Activated T-cell treated with anti-CD3 and anti-CD28 coated beads for 1 hour (primary cell): ENCODE measurements at places on chromosomes 5 and 9.

- DNase-seq: no peak
Measured at GRCh38 chr9:114958021-114958843, 27.8 kb upstream of the TNFSF8 start.

DNA sequence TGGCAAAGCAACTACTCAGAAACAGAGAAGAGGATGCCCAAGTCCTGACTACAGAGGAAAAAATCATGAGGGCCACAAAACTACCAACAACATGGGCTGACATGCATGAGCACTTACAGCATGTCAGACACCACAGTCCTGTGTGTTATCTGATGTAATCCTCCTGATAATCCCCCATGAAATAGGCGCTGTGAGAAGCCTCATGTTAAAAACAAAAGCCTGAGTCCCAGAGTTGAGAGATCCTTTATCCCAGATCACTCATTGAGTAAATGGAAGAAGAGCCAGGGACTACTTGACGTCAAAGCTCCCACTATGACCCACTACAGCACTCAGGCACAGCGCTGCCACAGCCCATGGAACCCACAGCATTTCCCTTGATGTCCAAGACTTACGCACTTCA lies 7.2 kb upstream of the SPOCK1 start:
- DNase-seq: no peak

DNA sequence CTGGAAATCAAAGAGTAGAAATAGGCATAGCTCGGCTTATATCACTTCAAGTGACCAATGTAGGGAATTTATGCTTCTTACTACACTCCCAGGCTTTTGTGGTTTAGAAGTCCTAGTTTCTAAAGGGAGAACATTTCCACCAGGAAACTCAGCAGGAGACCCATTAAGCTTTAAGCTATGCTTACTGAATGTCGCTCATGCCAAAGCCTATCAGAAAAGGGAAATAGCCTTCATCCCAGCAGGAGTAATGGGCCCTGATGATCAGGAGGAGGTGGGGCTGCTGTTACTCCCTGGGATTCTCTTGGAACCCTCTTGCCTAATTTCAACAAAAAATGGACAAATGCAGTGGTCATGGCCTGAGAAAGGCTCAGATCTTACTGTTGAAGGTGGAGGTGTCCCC lies 54.5 kb upstream of the SEMA6A start:
- DNase-seq: no peak

- no peak for DNase-seq
Measured at GRCh38 chr9:16848179-16848578, 22.3 kb downstream of the BNC2 start.

- no peak for DNase-seq
Measured at GRCh38 chr9:17137566-17137965, 2.7 kb downstream of the CNTLN start.

- DNase-seq: no peak
Measured at GRCh38 chr5:40999142-40999541, 72.0 kb downstream of the MROH2B start.

DNA sequence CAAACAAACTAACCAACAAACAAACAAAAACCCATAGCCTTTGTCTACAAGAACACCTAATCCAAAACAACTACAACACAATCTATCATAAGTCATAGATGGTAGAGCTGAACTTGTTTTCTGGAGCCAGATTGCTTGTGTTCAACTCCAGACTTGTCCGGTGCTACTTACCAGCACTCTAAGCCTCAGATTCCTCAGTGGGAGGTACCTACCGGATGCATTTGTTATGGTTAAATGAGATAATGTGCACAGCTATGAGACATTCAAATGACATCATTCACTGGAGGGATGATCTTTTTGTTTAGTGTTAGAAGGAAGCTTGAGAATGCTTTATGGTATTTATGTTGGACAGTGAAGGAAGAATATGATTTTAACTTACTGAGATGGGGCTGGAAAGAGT lies 592.9 kb upstream of the C9orf72 start:
- no peak for DNase-seq

DNA sequence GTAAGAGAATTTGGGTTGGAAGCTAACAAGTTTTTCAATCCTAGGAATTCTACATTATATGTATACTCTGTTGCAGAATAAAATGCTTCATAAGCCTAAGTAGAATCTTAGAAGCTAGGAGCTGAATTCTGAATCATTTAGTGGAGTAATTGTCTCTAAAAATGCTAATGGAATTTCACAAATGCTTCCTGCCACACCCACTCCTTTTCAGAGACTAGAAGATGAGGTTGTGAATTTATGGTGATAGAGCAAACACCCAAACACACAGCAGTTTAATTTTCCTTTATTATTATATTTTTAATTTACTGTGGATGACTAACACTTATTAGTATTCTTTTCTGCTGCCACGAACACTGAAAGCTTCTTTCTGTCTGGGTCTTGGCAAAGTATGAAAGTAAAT lies 208.0 kb upstream of the PDE4D start:
- DNase-seq: no peak

DNA sequence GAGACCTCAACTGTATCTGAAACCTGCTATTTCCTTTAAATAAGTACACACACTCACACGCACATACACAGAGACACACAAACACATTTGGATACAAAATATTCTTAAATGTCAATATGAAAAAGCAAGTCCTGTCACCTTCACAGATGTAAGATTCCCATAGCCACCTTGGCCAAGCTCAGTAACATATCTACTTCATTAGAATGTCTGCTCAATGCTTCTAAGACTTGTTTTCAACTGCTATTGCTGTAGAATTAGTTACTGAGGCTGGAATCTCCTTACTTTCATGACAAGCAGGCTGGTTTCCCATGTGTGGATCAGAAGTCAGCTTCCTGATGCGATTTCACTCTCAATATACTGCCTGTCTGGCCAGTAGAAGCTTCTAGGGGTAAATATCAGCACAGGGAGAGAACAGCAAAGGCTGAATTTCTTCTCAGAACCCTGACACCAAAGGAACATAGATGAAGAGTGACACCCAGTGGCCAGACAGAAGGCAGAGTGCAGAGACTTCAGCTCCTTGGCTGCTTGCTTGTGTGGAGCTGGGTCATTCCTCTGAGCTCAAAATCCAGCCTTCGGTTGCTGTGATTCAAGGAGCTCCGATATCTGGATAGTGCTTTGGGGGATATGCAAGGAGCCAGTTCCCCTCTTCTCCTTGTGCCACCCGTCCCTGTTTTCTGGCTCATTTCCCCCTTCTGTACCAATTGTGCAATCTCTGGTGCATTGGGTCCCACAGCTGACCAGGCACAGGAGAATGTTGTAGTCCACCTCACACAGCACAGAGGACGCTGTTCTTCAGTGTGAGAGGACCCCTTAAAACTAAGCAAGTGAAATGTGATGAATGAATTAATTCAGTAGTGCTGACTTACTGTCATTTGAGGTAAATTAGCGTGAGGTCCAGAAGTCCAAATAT lies 26.6 kb upstream of the ABLIM3 start:
- DNase-seq: peak; percentile 9

GRCh38 chr9:125075997-125076396 lies 67.3 kb downstream of the SCAI start:
- no peak for DNase-seq

DNA sequence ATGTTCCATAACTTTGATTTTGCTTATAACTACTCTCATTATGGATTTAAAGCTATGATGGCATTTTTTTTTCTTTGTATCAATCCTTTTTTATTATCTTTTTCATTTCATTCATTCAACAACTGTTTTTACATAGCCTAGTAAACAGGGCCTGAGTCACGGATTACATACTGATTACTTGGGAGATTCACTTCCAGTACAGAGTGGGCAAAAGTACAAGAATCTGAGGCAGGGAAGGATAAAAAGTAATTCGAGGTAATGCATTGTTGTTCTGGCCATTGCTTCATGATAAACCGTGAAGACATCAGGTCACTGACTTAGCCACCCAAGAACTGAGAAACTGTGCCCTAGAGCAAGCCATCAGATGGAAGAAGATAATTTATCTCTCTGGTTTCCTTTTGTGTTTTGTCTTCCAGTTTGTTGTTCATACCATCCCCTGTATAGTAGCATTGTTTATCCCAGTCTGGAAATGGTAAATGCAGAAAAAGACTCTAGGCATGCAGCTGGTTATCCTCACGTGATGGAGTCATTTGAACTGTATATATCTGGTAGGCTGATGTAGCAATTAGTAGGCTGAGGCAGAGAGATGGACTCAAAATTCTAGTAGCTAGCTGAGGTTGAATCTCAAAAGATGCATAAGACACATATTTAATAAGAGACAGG lies 145.6 kb downstream of the CNTLN start:
- no peak for DNase-seq

DNA sequence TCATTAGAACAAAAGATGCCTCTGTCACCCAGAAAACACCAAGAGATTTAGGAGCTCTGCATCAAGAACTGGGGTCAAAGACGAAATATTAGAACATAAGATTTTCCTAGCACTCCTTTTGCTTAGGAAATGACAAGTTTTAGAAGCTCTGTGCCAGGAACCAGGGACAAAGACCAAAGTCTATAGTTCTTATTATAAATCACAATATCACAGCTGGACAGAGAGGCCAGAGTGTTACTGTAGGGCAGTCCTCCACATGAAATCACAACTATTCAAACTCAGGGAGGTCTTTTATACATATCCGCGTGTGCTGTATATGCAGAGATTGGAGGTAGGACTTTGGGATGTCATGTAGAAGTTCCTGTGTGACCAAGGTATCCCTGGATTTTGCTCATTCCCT lies 116.7 kb upstream of the SAP30L start:
- no peak for DNase-seq

GRCh38 chr5:125834438-125835115 lies 588.6 kb upstream of the GRAMD2B start:
- no peak for DNase-seq

DNA sequence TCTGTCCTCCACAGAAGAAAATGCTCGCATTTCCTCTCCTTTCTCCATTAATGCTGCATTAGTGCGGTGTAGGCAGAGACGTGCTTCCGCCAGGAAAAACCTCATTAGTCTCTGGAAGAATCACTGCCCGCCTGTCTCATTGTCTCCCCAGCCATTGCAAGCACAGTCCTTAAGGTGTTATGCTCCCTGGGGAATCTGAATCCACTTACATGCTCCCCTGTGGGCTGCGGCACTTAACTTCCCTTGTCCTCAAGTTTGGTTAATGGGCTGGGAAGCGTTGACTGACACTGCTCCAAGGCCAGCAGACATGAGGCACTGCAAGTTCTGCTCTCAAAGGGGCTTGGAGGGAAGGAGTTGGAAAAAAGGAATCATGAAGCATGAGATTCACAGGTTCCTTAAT lies 41.6 kb downstream of the TARS1 start:
- DNase-seq: no peak
